Left lung (tissue), 14 donors: ENCODE measurements at places on chromosomes 1 and 21. TPM values are rescaled to one million over a fixed set of nuclear protein-coding genes. Genes with fewer than 3 reads are reported as not detected.
A peak's percentile ranks its signal among the peaks of the same experiment; 100 is the strongest.

DNA sequence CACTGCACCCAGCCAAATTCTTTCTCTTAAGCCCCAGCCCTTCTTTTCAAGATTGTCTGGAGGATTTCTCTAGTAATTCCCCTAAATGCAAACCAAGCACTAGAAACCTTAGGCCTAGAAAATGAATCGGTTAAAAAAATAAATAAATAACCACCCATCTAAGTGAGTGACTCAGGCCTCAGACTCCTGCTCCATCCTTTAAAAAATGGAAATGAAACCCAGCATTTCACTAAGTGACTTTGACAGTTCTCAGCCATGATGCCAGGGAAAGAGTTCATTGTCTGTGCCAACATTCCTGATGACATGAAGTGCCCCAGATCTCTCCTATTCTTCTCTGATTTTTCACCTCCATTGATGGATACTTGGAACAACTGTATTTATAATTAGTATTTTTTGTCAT lies 415.2 kb upstream of the DAB1 start:
- no peak overlapping the region for H3K27ac ChIP-seq
- H3K4me1 ChIP-seq, result no peaks in the 10 kb centered on the region
- no peaks in the 10 kb centered on the region for H3K27me3 ChIP-seq
- no peaks in the 10 kb centered on the region for H3K36me3 ChIP-seq

DNA sequence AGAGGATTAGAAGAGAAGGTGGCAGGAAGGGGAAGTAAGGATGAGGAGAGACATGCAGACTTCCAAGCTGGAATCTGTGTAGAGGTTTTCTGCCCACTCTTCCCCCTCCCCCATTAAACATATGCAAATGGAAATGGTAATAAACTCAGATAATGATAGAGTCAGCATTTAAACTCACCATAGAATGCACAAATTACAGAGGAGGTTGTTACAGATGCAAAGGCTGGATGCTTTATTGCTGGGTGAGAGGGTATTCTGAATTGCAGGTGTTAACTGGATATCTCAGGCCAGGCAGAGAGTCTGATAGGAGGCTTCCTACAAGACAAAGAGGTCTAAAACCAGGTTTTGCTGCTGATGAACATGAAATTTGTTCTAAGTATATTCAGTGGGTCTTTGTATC lies 372.5 kb downstream of the SEC16B start:
- H3K36me3 ChIP-seq, result no peaks in the 10 kb centered on the region
- DNase-seq, result no peak
- H3K4me1 ChIP-seq, result no peaks in the 10 kb centered on the region
- H3K4me3 ChIP-seq, result no peak overlapping the region
- H3K27me3 ChIP-seq, result no peaks in the 10 kb centered on the region

CELA2B gene
- 0.63 TPM for total RNA-seq

DNA sequence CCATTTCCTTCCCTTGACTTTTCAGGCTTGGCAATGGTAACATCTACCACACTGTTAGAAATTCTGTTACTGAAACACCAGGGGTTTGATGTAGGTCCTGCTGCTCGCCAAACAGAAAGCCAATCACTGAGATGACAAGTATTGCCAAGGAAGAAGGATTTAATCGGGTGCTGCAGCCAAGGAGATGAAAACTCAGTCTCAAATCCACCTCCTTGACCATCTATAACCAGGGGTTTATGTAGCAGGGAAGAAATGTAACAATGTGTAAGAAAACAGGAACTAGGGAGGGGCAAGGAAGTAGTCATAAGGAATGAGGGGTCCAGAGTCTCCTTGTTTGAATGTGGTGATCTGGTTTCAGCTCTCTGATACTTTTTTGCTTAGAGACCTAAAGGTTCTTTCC lies 25.4 kb downstream of the PLA2G2A start:
- H3K27me3 ChIP-seq, result peaks cover 13% of the 10 kb centered on the region
- no peak overlapping the region for H3K4me3 ChIP-seq
- H3K36me3 ChIP-seq, result no peaks in the 10 kb centered on the region
- no peaks in the 10 kb centered on the region for H3K4me1 ChIP-seq

ITGB2 gene
- 404 TPM for total RNA-seq

ARMH1 gene
- total RNA-seq, result 4.0 TPM

- peaks cover 33% of the 10 kb centered on the region for H3K4me1 ChIP-seq
- DNase-seq, result peak; percentile 36
- no peaks in the 10 kb centered on the region for H3K27me3 ChIP-seq
- peak overlapping the region; percentile 72 for H3K4me3 ChIP-seq
Observed at GRCh38 chr1:224433041-224433691, 1.4 kb downstream of the WDR26 start.

- no peaks in the 10 kb centered on the region for H3K36me3 ChIP-seq
- peaks cover 5% of the 10 kb centered on the region for H3K27me3 ChIP-seq
- H3K4me1 ChIP-seq, result no peaks in the 10 kb centered on the region
- no peak for DNase-seq
Observed at GRCh38 chr1:214164173-214164572, 116.8 kb upstream of the SMYD2 start.

DNA sequence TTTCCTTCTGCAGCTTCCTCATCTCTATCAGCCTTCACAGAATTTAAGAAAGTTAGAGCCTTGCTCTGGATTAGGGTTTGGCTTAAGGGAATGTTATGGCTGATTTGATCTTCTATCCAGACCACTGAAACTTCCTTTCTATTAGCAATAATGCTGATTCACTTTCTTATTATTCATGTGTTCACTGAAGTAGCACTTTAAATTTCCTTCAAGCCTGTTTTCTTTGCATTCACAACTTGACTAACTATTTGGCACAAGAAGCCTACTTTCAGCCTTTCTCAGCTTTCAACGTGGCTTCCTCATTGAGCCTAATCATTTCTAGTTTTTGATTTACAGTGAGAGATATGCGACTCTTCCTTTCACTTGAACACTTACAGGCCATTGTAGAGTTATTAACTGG lies 528.5 kb downstream of the PLPP3 start:
- H3K4me3 ChIP-seq, result no peak overlapping the region
- DNase-seq, result no peak
- H3K36me3 ChIP-seq, result no peaks in the 10 kb centered on the region
- H3K27me3 ChIP-seq, result no peaks in the 10 kb centered on the region
- H3K27ac ChIP-seq, result no peak overlapping the region
- H3K4me1 ChIP-seq, result no peaks in the 10 kb centered on the region

- no peak overlapping the region for H3K4me3 ChIP-seq
- no peaks in the 10 kb centered on the region for H3K36me3 ChIP-seq
- H3K27me3 ChIP-seq, result no peaks in the 10 kb centered on the region
- H3K27ac ChIP-seq, result no peak overlapping the region
Observed at GRCh38 chr1:66343569-66344325, 190.2 kb upstream of the SGIP1 start.

DNA sequence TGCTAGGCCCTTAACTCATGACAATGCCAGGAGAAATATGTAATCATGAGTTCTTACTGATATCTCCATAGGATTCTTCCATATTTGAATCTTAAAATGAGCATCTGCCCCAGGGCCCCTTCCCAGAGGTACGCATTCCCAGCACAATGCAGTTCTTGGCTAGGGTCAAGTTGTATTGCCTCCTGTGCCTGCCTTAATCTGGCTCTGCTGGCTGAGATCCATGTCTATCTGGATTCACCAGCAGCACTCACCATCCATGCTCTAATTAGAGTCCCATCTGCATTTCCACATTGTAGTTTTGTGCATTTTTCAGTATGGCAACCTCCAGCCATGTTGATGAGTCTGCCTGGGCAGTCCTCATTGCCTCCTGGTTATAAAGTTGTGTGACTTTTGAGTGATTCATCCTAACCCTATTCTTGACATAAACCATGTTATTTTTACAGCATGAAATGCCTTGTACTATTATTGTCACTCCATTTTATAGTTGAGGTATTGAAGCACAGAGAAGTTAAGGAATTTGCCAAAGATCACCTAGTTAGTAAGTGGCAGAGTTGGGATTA lies 55.9 kb downstream of the CAMSAP2 start:
- no peak overlapping the region for H3K27ac ChIP-seq
- DNase-seq, result no peak
- no peaks in the 10 kb centered on the region for H3K27me3 ChIP-seq
- no peak overlapping the region for H3K4me3 ChIP-seq
- H3K4me1 ChIP-seq, result no peaks in the 10 kb centered on the region

GRCh38 chr1:187294421-187295201 lies 465.9 kb downstream of the PLA2G4A start:
- no peak overlapping the region for H3K4me3 ChIP-seq
- H3K36me3 ChIP-seq, result no peaks in the 10 kb centered on the region
- H3K27me3 ChIP-seq, result no peaks in the 10 kb centered on the region
- no peak overlapping the region for H3K27ac ChIP-seq
- DNase-seq, result no peak

GRCh38 chr1:933603-933940 lies 9.8 kb downstream of the SAMD11 start:
- H3K27ac ChIP-seq, result no peak overlapping the region
- peaks cover 11% of the 10 kb centered on the region for H3K27me3 ChIP-seq
- H3K36me3 ChIP-seq, result no peaks in the 10 kb centered on the region
